ENCODE measurements at places on chromosomes 7 and 10.

DNA sequence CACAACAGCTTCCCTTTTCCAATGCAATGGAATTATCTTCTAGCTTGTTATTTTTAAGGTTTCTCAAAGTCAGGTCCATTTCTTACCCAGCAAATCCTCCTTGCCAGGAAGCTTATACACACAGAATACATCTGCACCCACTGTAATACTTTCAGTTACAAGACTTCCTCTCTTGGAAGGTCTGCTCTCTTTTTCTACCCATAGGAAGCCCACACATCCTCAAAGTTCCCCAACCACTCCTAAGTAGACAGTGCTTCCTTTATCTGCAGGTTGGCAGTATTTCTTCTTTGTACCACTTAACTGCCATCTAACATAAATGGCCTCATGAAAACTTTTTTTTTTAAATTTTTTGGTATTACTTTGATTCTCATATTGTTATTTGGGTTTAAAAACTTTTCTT is 155.6 kb downstream of the TAX1BP1 start:
- DNase-seq = no peak

DNA sequence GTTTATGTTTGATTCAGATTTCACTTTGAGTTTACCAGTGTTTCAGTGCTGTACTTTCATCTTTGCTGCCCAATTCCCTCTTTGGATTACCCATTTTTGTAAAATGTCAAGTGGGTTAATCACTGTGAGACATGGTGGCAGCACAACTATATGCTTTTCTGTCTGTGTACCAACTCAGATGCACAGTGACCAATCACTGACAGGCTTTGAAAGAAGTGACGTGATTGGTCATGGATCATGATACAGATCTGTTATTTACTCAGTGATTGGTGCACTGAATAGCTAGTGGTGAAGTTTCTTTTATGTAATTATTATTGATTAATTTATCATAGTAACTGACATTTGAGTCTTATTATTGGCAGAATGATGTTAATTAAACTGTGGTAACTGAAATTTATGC is 126.9 kb downstream of the SDK1 start:
- DNase-seq = no peak

GRCh38 chr7:113649556-113649955 is 269.3 kb downstream of the PPP1R3A start:
- DNase-seq = no peak

DNA sequence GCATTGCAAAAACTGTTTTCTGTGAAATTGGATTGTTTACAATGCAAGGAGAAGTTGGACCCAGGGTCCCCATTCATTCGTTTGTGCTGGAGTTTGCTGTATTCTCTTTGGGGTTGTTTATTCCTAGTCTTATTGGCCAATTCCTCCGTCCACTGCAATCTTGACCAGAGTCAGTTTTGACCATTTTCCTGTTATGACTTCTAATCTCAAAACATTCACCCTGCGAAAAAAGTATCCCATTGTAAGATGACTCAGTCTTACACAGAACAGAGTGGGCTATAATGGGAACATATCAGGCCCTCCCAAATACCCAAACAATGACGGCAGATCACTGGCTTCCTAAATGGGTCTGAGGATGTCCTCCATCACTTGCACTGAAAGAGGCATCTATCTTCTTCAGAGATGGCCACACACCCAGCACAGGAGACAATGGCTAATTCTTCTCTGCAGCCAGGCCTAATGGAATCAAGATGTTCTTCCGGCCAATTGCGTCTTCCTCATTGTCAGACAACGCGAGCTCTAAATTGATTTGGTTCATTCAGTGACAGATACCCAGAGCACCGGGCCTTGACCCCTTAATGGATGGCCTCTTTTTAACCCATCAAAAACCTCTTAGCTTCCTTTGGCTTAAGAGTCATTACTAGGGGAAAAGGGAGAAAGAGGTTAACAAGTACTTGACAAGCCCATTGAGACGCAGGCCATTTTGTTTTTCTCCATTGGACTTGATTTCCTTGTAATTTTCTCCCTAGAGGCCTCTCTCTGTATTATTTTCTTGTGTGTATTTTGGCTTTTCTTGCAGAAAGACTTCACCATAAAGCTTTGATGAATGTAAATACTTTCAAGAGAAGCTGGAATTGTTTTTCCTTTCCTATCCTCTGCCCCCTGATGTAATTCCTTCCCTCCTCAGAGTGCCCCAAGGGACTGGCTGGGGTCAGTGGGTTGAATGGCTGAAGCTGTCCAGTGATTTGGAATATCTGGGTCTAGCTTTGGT is 129.6 kb downstream of the PRPF18 start:
- no peak for DNase-seq

GRCh38 chr7:100584683-100585510 is 1.0 kb downstream of the LRCH4 start:
- no peak for DNase-seq

GRCh38 chr7:19519443-19520021 is 189.3 kb downstream of the POLR1F start:
- no peak for DNase-seq

GRCh38 chr7:159063046-159063840 is 81.4 kb downstream of the VIPR2 start:
- DNase-seq = no peak

DNA sequence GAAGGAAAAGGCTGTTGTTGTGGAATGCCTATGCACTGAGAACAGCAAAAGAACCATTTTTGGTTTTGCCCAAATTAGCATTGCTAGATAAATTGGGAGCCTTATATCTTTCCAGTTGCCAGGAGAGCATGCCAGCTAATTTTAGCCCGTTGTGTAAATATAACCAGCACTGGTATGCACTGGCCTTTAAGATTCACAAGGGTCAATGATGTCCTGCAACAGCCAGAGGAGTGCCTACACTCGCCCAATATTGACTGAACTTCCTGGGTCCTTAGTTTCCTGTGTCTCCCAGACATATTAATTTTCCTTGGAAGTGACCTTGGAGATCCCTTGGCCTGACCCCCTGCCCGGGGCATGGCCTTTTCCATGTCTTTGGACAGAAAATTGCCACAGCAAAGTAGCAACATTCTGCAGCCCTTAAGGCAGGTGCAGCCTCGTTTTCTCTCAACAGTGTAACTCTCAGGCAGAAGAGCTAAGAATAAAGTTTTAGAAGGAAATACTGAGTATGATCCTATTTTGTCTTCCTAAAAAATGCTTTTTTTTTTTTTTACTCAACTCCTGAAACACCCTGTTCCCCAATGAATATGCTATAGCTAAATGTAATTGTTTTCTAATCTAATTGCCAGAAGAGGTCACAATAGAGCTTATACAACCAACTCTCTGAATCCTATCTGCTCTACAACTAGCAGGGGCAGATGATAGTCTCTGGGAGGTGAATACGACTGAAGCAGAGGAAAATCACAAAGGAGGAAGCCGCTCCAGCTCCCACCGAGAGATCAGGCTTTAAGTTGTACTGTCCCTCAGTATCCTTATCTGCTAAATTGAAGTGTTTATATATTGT is 131.9 kb upstream of the PCGF5 start:
- no peak for DNase-seq

GRCh38 chr7:119341822-119342221 is 931.2 kb upstream of the KCND2 start:
- no peak for DNase-seq

GRCh38 chr10:78771260-78771659 is 297.5 kb upstream of the ZMIZ1 start:
- no peak for DNase-seq

DNA sequence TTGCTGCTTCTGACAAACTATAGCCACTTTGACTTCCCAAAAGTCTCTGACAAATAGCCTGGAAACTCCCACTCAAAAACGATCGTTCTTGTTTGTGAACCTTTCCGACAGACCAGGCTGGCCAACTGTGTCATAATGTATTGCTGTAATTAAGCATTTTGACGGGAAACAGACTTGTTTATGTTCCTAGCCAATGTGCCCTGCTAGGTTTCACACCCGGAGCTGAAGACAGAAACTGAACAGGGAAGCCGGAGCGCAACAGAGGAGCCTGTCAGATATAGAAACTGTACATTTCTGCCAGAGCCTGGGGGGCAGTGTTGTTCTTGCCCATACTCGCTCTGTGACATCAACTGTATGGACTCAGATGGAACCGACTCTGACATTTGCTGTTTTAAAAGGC is 55.3 kb upstream of the C7orf33 start:
- no peak for DNase-seq

DNA sequence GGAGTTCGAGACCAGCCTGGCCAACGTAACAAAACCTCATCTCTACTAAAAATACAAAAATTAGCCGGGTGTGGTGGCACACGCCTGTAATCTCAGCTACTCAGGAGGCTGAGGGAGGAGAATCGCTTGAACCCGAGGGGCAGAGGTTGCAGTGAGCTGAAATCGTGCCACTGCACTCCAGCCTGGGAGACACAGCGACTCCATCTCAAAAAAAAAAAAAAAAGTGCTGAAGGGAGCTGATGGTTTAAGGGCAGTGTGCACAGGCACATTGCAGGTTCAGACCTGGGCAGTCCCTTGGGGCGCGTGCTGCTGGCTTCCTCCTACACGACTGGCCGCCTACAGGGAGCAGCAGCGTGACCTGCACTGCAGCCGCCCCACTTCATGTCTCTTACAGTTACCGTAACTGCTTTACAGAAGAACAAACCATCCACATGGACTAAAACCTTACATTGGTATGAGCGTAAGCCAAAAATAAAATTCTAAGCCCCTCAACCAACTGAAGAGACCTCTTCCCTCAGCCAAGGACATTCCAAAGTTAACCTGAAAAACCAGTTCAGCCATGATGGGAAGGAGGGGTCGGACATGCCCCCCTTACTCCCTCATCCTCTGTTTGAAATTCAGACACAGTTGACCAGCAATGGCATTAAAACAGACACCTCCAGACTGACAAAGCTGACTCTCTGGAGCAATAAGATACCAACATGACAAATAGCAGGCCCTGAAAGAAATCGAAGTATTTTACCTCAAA is 262.2 kb downstream of the ZMYND11 start:
- DNase-seq = no peak

- no peak for DNase-seq
These were observed 663.6 kb downstream of the PARD3 start for GRCh38 chr10:34151481-34151880.

DNA sequence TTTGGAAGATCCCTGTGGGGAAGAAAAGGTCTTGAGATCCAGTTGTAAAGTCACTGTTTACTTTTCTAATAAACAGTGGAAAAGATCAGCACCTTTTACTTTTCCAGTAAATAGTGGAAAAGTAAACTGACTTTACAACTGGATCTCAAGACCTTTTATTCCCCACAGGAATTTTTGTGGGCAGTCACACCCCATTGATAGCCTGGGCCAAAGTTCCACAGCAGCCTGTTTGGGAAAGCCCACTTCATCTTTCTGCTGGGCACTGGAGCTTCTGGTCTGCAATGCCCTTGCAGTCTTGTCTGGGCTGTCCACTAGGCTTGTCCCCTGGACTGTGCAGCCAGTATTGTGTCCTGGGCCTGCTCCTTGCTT is 50.2 kb downstream of the ADCY1 start:
- no peak for DNase-seq

- no peak for DNase-seq
These were observed 218.2 kb upstream of the IMMP2L start for GRCh38 chr7:111780527-111780926.

- DNase-seq = no peak
These were observed 39.6 kb downstream of the WIPI2 start for GRCh38 chr7:5229451-5230264.

GRCh38 chr7:99990460-99990852 is 14.6 kb upstream of the AZGP1 start:
- no peak for DNase-seq

DNA sequence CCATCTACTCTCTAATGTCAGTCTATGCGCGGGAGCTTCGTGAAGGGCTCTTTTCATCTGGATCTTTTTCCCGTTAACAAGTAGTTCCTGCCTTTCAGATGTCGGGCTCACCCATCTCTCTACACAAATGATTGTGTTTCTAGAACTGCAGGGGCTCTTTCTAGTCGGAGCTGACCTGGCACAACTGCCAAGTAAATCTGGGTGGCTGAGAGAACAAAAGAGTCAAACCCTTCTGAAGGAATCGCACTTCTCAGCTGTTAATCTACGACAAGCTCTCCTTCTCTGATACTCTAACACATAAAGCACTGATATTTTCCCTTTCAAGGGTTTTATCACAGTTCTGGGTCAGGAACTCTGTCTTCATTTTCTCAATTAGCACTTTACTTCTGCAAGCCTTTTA is 144.7 kb downstream of the NRP1 start:
- DNase-seq = no peak

GRCh38 chr7:85927226-85927625 is 716.5 kb upstream of the GRM3 start:
- DNase-seq = no peak

DNA sequence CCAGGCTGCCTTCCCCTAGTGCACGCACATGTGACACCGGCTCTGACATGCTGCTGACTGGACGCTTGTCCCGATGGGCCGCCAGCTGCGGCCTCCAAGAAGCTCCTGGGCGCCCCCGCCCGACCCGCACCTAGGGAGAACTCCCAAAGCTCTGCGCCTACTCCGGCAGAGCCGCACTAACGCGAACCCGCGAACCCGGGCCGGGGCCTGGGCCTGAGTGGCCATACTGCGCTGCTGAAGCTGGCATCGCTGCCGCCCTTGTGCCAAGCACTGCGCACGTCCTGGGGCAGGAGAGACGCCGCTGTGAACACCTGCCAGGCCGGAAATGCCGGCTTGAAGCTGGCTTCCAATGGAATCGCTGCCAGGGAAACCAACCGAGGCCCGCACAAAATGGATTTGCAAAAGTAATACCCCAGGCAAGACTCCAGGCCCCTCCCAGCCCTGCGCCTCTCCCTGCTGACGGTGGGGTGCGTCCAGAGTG is 85.1 kb downstream of the WASHC2A start:
- no peak for DNase-seq

DNA sequence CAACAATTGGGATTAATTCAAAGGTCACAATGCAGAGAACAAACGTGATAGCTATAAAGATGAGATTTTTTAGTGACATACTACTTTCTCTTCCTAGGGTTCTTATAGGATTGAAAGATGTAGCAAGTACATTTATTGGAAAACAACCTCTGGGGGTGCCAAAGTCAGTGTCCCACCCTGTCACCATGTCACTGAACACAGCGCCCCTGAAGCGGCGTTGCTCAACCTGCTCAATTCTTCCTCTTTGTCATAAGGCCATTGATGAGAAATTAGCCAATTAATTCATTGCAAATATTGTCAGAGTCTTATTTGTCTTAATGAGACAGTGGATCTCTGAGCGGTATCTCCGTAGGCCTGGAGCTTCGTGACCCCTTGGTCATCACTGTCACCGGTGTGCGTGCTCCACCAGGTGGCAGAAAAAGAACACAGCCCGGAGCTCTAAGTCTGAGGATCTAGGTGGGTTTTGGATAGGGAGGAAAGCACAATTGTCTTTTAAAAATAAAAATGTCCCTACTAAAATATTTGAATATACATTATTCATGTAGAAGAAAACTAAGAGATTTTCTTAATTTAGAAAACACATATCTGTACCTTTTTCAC is 362.6 kb downstream of the PAXIP1 start:
- no peak for DNase-seq

Data from NCI-H460 (cell line).